CD8-positive, alpha-beta T cell (primary cell): ENCODE measurements at places on chromosomes 6 and 20.

GRCh38 chr20:35947907-35948306, 6.4 kb downstream of the SCAND1 start:
- no peak for DNase-seq

DNA sequence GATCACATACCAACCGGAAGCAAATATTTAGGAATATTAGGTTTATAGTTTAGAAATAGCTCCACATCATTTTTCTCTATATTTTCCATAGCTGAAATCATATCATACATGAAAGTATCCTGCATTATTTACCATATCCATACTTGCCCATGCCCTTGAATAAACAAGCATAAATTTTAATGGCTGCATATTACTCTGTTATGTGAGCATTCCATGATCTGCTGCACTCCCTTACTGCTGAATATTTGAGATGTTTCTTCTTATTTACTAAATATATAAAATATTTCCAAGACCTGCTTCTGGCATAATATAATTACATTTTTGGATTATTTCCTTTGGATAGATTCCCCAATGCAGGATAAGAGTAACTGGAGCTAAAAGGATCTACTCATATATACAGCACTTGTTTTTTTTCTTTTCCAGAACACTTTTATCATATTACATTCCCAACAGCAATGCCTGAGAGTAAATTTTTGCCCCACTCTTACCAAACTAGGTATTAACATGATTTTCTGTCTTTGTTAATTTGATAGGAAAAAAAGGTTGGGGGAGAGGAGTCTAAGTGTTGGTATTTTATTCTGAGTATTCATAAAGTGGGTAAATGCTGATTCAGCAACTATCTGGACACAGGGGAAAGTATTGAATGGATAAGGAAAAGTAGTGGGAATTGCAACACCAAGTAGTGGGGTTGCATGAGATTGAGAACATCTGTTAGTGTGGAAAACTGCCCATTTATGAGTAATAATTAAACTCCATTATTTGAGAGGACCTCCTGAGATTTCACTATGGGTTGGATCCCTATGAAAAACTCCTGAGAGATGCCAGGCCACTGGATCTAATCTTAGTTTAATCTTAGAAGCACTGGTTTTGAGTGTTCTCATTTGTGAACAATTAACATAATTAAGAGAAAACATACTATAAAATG, 76.0 kb downstream of the MAN1A1 start:
- no peak for DNase-seq

- DNase-seq: no peak
Measured at GRCh38 chr6:30689022-30689865, 1.5 kb downstream of the NRM start.

GRCh38 chr6:139457476-139457875, 83.0 kb upstream of the CITED2 start:
- no peak for DNase-seq
